ENCODE measurements at places on chromosomes 7 and 10.
A peak's percentile ranks its signal among the peaks of the same experiment; 100 is the strongest.

DNA sequence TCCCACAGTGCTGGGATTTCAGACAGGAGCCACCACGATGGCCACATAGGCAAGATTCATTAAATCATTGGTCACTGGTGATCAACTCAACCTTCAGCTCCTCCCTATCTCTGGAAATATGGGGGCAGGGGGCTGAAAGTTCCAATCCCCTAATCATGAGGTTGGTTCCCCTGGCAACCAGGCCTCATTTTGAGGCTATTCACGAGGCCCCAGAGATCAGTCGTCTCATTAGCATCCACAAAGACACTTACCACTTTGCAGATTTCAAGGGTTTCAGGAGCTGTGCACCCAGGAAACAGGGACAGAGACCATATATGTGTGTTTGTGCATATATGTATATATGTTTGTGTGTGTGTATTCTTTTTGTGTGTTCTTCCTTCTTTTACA is 7.7 kb upstream of the GUSB start:
- DNase-seq: no peak

DNA sequence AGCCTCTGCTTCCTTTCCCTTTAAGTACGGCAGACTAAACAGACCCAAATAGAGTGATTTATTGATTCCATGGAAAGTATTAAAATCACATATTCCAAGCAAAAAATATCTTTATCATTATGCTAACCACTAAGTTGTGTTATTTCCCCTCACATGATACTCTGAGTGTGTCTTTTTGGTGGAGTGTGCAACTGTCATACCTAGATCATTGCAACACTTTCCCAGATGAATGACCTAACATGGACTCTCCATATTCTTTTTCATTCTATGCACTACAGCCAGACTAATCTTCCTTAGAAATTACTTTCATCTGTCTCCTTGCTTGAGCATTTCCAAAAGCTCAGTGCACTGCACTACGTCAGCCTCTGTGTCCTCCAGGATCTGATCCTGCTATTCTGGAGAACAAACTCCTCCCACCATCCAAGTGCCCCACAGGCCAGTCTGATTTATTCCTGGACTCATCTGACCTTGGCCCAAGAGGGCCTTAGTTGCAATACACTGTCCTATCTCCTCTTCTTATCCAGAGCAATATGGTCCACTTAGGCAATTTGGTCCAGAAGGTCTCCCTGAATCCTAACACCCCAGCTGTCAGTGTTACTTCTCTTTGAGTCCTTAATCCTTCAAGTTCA is 263.3 kb upstream of the KLF6 start:
- no peak for DNase-seq

- no peak for DNase-seq
Observed at GRCh38 chr10:7438196-7438986, 27.6 kb upstream of the SFMBT2 start.

- DNase-seq: no peak
Observed at GRCh38 chr7:26378016-26378415, 86.4 kb downstream of the SNX10 start.

- DNase-seq: no peak
Observed at GRCh38 chr7:12119620-12120303, 91.3 kb upstream of the TMEM106B start.

DNA sequence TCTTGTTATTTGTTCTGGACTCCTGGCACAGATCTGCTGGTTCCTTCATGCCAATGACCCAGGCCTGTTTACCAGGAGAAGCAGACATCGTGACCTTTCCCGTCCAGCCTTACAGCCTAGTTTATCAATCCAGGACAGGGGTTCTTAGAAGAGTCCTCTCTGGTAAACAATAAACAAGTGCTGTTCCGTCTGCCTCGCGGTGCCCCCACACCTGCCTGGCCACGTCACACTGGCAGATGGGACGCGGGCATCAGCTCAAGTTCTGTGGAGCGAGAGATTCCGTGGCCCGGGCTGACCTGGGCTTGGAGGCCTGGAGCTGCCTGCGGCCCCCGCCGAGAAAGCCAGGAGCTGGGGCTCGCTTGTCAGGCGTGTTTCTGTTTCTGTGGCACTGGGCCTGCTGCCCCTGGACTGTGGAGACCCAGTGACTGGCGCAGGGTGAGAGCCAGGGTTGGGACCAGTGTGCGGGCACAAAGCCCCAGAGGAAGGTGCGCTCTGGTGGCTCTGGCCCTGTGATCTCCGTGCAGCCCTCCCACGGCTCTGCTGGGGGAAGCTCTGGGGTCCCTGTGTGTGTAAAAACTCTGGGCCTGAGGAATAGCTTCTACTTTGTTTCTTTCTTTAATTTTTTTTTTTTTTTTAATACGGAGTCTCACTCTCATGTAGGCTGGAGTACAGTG is 28.4 kb upstream of the PFKFB3 start:
- no peak for DNase-seq

- no peak for DNase-seq
Observed at GRCh38 chr10:116760919-116761318, 18.6 kb upstream of the HSPA12A start.

DNA sequence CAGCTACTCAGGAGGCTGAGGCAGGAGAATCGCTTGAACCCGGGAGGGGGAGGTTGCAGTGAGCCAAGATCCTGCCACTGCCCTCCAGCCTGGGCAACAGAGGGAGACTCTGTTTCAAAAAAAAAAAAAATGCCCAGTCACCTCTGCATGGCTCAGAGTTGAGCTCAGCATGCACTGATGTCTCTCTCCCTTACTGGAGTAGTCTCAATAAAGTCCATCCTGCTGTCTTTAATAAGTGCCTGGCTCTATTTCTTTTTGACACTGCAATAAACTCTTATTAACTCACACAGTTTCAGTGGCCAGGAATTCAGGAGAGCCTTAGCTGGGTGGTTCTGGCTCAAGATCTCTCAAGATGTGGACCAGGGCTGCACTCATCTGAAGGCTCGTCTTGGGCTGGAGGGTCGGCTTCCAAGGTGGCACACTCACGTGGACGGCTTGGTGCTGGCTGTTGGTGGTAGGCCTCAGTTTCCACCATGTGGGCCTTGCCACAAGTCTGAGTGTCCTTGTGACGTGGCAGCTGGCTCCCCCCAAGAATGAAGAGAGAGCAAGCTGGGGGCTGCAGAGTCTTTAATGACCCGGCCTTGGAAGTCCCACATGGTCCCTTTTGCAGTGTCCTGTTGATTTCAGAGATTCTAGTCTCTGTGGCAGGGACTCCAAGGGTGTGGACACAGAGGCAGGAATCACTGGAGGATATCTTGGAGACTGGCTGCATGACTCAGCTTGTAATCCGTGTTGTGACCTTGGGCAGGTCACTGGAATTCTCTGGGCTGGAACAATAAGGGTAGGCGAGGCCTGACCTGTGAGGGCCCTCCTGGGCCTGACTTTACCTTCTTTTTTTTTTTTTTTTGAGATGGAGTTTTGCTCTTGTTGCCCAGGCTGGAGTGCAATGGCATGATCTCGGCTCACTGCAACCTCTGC is 85.9 kb upstream of the KMT2C start:
- DNase-seq: no peak

GRCh38 chr7:35967366-35968139 is 166.7 kb downstream of the SEPTIN7 start:
- no peak for DNase-seq

DNA sequence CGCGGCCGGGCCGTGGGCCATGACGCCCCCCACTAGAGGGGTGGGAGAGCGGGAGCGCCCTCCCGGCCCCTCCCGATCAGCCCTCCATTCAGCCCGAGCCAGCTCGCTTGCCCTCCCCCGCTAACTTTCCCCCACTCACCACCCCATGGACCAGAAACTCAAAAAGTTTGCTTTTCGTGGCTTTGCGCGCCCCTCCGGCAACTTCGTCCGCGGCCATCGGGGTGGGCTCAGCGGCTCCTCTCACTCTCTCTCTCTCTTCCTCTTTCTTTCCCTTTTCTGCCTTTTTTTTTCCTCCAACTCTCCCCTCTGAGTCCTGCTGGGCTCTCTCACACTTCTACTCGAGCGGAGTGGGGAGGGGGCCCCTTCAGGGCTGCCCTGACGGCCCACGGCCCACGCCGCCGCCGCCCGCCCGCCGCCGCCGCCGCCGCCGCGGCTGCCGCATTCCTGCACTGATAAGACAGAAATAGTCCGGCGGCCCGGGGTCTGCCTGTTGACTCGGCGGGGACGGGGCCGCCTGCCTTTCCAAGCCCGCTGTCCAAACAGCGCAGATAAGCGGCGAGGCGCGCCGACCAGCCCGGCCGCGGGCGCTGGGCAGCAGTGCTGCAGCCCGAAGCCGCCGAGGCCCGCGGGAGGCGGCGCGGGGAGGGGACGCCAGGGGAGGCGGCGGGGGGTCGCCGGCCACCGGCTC is at the start of gene SMARCD3:
Gene SMARCD3 (minus strand): TSS at position 349 of the 688 bp plus-strand sequence. CDS start 132 bp downstream, at position 217.
- DNase-seq: peak; percentile 79

DNA sequence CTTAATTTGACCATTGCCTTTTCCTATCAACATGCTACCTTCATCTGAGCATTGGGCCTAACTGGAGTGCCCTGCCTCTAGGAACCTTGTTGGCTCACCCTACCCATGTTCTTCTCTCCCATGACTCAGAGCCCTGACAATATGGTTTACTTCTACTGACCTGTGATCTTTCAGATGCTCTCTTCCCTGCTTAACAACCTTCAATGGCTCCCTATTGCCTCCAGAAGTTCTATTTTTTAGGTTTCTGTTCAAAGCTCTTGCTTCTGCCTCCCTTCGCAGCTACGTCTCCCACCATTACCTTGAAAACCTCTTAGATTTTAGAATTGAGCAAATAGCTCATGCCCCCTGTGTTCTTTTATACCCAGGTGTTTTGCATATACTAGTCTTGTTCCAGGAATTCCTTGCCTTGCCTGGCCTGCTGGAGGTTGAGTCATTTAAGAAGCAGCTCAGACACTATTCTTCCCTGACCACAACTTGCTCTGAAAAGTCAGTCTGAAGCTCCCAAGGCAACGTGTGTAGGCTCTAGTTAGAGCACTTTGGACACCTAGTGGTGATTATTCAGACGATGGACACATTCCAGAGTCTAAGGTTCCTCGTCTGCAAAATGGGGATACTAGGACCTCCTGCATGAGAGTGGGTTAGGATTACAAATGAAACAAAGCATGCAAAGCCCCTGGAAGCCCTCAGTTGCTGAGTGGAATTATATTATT is 64.4 kb upstream of the EMX2 start:
- DNase-seq: no peak

- peak; percentile 18 for DNase-seq
Observed at GRCh38 chr7:110600956-110601355, 490.0 kb upstream of the LRRN3 start.

GRCh38 chr7:131011976-131012375 is 278.0 kb upstream of the KLF14 start:
- DNase-seq: peak; percentile 72

- DNase-seq: no peak
Observed at GRCh38 chr7:139752604-139753003, 25.2 kb downstream of the HIPK2 start.

GRCh38 chr7:537911-538634 is 18.4 kb upstream of the PDGFA start:
- DNase-seq: no peak

GRCh38 chr7:41682422-41682821 is 20.5 kb downstream of the INHBA start:
- DNase-seq: no peak

Data from right lung (tissue), 10 donors.